Activated CD4-positive, alpha-beta T cell treated with anti-CD3 and anti-CD28 coated beads, Interleukin-2, amount 50 U/mL, for 1 hour (primary cell): ENCODE measurements at places on chromosomes 1 and 21.

DNA sequence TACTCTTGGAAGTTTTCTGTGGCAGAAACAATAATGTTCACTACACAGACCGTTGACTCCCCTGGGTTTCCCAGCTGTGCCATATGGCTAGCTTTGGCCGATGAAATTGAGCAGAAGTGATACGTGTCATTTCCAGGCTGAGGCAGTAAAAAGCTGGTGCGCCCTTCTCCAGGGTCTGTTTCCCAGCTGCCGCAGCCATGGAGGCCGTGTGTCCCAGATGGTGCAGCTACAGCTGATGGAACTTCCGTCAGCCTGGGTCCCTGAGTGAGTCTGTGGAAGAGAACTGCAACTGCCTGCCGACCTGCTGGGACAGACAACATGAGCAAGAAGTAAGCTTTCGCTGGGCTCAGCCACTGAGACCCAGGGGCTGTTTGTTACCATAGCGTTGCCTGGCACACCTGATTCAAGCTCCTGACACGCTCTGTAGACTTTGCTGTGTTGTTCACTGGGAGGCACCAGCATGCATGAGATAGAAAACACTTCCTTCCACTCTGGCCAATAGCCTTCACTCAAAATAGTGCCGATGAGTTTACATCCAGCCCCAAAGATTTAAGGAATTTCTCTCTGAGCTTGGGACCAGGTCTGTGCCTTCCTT, 116.3 kb upstream of the SLC25A33 start:
- no peak for DNase-seq

DNA sequence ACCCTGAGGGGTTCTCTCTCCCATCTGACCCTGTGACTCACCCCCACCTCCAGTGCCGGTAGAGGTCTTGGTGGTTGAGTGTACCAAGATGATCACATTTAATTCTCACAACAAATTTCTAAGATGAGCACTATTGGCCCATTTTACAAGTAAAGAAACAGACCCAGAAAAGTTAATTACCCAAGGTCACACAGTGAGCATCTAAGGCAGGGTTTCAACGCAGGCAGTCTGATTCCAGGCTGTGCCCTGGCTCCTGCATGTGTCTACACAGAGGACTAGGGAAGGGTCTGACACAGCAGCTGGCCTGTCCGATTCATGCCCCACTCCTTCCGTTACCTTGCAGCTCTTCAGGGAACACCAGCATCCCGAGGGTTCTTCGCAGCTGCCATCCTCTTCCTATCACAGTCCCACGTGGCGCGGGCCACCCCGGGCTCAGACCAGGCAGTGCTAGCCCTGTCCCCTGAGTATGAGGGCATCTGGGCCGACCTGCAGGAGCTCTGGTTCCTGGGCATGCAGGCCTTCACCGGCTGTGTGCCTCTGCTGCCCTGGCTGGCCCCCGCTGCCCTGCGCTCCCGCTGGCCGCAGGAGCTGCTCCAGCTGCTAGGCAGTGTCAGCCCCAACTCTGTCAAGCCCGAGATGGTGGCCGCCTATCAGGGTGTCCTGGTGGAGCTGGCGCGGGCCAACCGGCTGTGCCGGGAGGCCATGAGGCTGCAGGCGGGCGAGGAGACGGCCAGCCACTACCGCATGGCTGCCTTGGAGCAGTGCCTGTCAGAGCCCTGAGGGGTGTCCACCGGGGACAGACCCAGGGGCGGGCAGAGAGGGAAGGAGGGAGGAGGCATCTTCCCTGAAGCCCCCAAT, 7.5 kb downstream of the NCDN start:
- DNase-seq = no peak

- DNase-seq = no peak
Observed at GRCh38 chr1:44515416-44515815, 110.4 kb downstream of the RNF220 start.

- no peak for DNase-seq
Observed at GRCh38 chr1:10737651-10738050, 58.8 kb downstream of the CASZ1 start.
